ENCODE measurements at places on chromosomes 1 and 21.
A peak's percentile ranks its signal among the peaks of the same experiment; 100 is the strongest.

DNA sequence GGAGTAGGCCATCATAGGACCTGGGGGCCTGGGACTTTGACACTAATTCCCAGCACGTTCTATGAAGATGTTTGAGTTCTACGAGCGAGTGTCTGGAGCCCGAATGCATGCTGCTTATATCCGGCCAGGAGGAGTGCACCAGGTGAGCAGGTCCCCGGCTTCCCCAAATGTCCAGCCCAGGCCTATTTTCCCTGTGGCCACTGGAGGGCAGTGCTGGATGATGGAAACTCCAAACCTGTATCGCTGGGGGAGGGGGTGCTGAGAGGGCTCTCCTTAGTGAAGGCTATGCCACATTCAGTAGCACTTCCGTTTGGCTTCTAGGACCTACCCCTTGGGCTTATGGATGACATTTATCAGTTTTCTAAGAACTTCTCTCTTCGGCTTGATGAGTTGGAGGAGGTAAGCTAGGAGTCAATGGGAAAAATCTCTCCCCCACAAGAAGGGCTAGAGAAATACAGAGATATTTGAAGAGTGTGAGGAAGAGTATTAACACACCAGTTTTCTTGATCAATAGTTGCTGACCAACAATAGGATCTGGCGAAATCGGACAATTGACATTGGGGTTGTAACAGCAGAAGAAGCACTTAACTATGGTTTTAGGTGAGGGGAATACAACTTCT, 5.2 kb upstream of the FCER1G start:
- DNase-seq: peak; percentile 52

DNA sequence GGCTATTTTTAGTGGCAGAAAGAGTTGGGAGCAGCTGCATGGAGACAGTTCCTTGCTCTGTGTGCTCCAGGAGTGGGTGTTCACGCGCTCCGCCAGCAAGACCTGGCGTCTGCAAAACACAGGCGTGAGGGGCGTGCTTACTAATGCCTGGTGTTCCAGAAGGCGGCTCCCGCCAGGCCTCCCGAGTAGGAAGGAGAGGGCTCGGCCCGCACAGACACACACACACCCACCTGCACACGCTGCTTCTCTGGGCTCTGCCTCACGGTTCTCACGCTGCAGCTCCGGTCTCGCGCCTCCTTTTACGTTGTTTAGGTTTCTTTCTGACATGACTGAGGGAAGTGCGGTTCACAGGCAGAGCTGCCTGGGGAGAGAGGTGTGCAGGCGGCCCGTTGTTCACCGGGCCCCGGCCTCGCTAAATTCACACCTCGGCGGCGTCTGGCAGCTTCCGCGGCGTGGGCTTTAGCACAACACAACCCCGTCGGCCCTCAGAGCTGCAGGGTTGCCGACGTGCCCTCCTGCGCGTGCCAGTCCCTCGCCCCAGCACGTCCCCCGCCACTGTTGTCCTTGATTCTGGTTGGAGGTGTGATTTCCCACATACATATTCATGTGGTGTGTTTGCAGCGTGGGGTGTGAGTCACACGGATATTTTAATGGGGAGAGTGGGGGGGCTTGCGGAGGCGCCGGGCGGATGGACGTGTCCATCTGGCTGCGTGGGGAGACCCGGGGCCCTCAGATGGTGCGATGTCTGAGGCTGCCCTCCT, 77.0 kb downstream of the SKI start:
- no peak for DNase-seq

DNA sequence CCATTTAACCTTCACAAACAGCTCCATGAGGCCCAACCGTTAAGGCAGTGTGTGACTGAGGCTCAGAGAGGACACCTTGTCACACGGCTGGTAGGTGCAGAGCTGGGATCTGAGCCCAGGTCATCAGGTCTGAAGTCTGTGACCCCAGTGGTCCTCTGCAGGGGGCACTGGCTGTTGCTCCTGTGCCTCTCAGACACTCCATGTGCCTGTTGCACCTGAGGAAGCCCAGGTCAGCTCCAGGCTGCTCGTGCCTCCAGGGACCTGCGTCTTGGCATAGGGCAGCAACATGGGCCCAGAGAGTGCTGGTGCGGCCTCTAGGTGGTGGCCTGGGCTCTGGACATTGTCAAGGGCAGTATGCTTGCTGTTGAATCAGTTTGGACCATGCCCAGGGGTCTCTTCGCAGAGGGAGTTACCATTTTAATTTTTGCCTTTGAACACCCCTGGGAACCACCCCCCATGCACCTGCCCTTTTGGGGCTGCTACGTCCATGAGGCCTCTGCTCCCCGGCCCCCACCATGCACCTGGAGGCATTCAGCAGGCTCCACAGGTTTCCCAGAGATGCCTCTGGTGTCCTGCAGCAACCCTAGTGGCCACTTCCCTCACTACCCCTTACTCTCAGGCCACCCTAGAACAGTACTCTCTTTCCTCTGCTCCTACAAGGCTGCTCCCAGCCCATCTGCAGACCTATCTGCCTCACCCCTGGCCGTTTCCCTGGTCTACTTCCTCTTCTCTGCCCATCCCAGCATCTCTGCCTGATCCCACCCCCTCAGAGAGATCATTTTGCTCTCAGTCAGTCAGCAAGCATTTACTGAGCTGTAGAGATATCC, 25.2 kb upstream of the EPS8L3 start:
- DNase-seq: no peak

DNA sequence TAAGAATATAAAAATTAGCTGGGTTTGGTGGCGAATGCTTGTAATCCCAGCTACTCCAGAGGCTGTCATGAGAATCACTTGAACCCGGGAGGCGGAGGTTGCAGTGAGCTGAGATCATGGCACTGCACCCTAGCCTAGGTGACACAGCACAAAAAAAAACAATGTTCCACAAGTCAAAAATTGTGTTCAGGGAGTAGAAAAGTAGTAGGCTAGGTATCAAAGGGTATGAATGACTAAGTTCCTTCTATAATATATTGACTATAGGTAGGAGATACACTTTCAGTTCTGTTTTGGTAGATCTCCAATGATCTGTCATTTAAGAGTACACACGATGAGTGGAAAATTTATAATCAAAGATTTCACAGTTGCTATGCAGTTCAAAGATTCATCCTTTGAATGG, 16.7 kb downstream of the USP48 start:
- no peak for DNase-seq

GRCh38 chr1:4661595-4661917, 7.1 kb downstream of the AJAP1 start:
- DNase-seq: no peak

DNA sequence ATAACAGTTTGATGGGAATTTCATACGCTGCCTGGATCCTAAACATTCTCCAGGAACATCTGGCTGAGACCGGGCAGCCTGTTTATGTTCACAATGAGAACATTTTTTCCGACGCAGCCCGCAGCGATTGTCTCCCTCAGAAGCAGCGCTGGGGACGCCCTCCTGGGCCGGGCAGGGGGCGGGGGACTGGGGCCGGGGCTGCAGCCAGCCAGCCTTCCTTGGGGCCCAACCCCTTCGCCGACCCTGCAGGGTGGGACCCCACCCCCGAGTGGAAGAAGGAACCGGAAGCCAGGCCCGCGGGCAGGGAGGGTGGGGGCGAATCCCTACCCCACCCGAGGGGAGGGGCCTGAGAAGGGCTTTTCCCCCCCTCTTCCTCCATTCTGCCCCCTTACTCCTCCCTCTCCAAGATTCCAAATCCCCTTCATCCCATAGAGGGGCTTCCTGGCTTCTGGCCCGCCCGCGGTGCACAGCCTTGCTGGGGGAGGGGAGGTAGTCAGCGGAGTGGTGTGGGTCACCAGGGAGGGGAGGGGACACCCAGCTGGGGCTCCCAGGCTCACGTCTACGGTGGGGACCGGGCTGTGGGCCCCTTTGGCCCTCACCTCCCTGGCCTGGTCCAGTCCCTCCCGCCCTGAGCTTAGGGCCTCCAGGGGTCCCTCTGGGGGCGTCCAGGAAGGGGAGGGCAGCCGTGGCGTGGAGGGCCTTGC, 60.6 kb downstream of the WNT9A start:
- peak; percentile 18 for DNase-seq

DNA sequence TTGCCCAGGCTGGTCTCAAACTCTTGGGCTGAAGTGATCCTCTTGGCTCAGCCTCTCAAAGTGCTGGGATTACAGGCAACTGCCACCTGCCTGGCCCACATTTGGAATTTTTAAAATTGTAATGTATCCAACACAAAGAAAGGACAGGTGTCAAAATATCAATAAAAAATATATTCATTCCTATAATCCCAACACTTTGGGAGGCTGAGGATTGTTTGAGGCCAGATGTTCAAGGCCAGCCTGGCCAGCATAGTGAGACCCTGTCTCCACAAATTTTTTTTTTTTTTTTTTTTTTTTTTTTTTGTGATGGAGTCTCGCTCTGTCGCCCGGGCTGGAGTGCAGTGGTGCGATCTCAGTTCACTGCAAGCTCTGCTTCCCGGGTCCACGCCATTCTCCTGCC, 10.0 kb downstream of the HES2 start:
- no peak for DNase-seq

DNA sequence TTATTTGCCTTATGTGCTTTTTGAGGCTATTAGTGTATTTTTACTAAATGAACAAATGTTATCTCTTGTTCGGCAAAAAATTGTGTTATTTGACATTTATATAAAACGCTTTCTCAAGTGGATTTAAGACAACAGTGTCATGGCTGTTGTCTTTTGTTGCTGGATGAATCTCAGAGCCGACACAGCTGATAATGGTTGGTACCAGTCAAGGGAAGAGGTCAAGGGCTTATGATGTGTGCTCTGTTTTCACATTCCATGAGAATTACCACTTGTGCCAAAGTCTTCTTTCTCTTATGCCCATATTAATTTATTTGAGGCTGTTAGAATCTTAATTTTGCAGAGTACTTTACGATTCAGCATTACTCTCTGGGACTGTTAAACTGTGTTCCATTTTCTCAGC, 17.9 kb upstream of the CD101 start:
- no peak for DNase-seq

DNA sequence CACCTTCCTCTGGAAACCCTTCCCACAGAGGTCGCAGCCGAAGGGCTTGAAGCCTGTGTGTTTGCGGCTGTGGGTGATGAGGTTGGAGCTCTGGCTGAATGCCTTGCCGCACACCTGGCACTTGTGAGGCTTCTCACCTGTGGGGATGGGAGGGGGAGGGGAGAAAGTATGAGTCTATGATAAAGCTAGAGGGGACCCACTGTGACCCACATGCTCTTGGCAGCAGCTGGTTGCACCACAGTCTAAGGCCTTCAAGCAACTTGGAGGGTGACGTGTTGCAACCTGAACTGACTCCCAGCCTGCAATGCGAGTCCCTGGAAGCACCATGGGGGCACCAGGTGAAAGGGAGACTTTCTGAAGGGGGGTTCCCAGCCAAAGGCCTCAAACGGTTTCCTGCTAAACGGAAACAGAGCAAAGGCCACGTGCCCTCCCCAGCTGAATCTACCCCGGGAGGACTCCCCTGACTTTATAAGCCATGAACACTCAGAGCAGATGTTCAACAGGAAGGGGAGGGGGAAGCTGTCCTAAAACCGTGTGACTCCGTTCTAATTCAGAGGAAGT, 10.6 kb downstream of the GFI1 start:
- peak; percentile 60 for DNase-seq

DNA sequence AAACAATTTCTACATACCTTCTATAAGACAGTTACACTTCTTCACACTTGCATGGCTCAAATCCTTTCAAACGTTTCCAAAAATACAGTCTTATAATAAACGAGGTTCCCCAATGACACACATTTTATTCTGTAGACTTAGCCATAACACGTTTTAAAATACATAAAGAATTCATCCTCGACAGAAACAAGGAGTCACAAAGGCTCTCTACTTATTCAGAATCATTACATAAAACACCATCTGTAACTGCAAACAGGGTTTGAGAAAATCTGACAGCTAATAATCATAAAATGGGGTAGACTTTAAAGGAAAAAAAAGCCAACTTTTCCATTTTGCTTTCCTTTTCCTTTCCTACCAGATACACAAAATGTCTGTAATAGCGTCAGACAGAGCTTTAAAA, 1.8 kb downstream of the PIK3R3 start:
- no peak for DNase-seq

DNA sequence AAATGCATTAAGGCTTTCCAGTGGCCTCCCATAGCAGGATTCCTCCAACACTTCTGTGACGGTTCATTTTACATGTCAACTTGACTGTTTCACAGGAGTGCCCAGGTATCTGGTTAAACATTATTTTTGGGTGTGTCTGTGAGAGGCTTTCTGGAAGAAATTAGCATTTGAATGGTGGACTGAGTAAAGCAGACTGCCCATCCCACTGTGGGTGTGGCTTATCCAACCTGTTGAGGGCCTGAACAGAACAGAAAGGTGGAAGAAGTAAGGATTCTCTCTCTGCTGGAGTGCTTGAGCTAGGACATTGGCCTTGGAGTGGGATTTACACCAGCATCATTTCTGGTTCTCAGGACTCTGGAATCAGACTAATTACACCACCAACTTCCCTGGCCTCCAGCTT, 85.6 kb downstream of the RGS7 start:
- no peak for DNase-seq

- DNase-seq: no peak
Observed at GRCh38 chr1:5909576-5910275, 82.5 kb downstream of the NPHP4 start.

- DNase-seq: no peak
Observed at GRCh38 chr21:36981049-36981391, 14.6 kb upstream of the HLCS start.

DNA sequence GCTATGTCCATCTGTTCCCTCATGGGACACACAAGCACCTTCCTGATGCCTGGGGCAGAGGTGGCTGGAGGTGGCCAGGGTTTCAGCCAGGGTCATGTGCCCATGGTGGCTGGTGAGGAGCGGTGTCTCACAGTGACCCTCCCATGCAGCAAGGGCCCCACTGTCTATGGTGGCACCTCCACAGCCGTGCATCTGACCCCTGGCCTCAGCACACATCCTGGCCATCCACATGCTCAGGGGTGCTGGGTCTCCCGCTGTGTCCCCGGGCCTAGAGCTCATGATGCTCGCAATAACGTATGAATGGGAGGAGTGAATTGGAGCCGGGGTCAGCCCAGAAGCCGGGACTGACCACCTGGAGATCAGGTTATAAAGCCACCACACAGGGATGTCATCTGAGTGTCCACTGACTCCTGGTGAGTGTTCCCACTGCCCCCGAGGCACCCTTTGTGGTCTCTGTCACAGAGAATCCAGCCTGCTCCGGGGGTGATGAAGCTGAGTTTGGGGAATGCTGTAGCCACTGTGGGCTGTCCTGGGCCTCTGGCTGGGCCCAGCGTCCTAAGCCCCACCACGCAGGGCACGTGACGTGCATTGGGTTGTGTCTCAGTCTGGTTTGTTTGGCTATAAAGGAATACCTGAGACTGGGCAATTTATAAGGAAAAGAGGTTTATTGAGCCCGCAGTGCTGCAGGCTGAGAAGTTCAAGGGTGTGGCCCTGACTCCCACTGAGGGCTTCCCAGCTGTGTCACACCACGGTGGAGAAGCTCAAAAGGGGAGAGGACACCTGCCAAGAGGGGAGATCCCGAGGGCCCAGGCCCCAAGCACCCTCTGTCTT, 51.7 kb downstream of the SIK1 start:
- no peak for DNase-seq

GRCh38 chr1:67853704-67854103, 20.4 kb upstream of the GNG12 start:
- DNase-seq: no peak

GRCh38 chr1:12436345-12436658, 181.7 kb downstream of the DHRS3 start:
- DNase-seq: no peak

All from central memory CD4-positive, alpha-beta T cell (primary cell).